ENCODE measurements at places on chromosomes 4 and X.

GRCh38 chr4:1402516-1403091 is 3.6 kb downstream of the NKX1-1 start:
- no peak for DNase-seq

- no peak for DNase-seq
Observed at GRCh38 chrX:99719140-99719539, 690.9 kb downstream of the PCDH19 start.

DNA sequence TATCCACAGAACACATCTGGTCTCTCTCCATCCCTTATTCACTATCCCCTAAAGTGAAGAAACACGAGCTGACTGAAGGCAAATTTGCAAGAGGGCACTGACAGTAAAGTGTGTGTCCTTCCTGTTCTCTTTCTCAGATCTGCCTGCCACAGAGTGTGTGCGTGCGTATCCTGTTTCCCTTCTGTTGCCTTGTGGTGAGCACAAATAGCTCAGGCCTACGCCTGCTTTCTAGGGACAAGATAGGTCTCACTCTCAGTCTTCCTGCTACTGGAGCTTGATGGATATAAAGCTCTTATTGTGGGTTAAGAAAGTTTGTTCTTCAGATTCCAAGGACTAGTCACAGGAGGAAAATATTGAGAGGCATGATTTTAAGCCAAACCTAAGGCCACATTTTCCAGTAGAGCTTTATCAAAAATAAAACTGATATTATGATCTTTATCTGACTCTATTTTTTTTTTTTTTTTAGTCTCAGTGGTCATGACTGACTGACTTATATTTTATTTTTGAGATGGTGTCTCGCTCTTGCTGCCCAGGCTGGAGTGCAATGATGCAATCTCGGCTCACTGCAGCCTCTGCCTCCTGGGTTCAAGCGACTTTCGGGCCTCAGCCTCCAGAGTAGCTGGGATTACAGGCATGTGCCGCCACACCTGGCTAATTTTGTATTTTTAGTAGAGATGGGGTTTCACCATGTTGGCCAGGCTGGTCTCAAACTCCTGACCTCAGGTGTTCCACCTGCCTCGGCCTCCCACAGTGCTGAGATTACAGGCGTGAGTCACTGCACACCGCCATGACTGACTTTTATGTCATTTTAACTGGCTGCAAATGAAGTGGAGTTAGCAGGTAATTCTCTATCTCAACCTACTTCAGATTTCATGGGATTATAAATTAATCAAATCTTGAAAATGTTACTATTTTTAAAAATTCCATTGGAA is 140.3 kb upstream of the SH3RF1 start:
- DNase-seq: peak; percentile 23

GRCh38 chrX:43481576-43481975 is 174.5 kb upstream of the MAOA start:
- DNase-seq: no peak

GRCh38 chr4:176799653-176800052 is 6.9 kb upstream of the VEGFC start:
- no peak for DNase-seq

- no peak for DNase-seq
Observed at GRCh38 chr4:65392488-65392887, 277.8 kb downstream of the EPHA5 start.

DNA sequence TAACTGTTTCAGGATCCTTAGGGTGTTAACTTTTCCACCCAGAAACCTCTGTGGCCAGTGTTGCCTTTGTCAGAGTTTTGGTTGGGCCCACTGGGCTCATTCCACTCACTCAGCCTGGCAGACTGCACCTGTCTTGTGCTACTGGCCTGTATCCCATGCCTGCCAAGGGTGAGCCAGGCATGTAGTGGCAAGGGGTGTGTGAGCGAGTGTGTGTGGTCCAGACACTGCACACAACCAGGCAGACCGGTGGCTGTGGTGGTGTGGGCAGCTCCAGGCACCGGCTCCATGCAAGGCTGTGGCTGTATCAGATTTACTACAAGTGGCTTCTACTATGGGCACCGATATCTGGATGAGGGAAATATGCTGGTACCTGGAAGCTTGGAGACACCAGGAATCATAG is 394.6 kb upstream of the DMD start:
- DNase-seq: no peak

GRCh38 chrX:45851434-45851991 is 650.8 kb upstream of the DIPK2B start:
- DNase-seq: no peak

- DNase-seq: no peak
Observed at GRCh38 chr4:16259889-16260246, 33.6 kb upstream of the TAPT1 start.

GRCh38 chrX:18534949-18535348 is 109.5 kb downstream of the CDKL5 start:
- DNase-seq: no peak

DNA sequence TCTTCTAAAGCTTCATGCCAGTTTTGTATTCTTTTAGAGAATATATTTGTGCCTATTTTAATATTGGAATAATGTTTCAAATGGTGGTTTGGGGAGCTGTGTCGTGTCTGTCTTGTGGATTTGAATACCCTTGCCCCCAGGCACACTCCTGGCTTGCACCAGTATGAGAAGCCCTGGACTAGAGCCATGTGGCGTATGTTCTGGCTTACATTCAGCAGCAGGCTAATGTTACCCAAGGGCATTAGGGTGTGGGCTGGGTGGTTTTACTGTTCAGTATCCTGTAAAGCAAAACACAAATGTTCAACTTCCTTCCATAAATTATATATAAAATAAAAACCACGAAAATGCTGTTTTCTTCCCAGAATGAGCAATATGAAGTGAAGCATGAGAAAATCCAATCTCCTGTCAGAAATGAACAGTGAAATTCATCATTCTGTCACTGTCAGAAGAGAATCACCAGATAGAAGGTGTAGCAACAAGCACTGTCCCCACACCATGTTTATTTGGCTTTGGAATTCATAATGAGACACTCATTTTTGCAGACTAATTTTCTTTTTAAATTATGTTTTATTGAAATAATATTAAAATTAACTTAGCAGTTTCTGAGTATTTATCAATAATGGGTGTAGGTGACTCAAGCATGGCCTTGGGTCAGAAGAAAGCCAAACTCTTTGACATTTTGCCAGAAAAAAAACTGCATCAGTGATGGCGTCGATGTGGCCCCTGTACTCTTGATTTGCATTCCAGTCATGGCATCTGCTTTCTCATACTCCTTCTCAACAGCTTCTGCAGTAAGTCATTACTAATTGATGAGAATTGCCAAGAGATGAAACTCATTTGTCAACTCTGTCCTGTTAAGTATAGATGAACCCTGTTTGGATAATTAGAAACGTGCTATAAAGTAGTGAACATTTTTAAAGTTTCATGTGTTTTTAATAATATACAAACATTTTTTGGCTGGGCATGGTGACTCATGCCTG is 43.8 kb downstream of the WWC2 start:
- DNase-seq: no peak

DNA sequence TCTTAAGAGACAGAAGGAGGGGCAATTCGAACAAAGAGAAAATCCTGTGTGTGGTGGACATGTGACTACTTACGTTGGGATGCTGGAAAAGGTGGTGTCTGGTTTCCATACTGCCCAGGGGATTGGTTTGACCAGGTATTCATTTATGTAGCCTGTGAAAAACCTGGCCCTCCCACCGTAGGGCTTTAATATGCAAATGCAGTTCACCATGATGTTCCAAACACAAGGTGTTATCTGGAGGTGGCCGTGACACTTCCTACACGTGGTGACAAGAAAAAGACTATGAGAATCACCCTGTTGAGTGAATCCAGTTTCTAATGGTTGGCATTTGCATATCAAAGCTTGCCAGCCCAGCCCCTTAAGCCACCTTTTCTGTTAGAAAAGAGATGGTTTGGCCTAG is 27.9 kb downstream of the UGT2B4 start:
- no peak for DNase-seq

DNA sequence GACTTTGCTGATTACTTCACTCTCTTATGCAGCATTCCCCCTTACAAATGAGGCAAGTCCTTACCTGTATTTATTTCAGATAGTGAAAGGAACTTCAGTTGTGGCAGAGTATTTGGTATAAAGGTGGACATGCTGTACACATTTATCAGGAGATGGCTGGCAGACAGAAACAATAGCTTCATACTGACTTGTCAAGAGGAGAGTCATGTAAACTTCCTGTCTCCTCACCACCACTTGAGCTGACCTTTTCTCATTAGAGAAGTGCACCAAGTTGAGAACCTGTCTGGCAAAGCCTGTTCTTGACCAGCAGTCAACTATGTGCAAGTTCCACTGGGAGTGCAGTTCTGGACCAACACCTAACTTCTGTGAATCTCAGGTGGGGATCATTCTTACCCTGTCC is 80.8 kb downstream of the LARP1B start:
- no peak for DNase-seq

GRCh38 chr4:11704186-11704830 is 275.6 kb upstream of the HS3ST1 start:
- no peak for DNase-seq

DNA sequence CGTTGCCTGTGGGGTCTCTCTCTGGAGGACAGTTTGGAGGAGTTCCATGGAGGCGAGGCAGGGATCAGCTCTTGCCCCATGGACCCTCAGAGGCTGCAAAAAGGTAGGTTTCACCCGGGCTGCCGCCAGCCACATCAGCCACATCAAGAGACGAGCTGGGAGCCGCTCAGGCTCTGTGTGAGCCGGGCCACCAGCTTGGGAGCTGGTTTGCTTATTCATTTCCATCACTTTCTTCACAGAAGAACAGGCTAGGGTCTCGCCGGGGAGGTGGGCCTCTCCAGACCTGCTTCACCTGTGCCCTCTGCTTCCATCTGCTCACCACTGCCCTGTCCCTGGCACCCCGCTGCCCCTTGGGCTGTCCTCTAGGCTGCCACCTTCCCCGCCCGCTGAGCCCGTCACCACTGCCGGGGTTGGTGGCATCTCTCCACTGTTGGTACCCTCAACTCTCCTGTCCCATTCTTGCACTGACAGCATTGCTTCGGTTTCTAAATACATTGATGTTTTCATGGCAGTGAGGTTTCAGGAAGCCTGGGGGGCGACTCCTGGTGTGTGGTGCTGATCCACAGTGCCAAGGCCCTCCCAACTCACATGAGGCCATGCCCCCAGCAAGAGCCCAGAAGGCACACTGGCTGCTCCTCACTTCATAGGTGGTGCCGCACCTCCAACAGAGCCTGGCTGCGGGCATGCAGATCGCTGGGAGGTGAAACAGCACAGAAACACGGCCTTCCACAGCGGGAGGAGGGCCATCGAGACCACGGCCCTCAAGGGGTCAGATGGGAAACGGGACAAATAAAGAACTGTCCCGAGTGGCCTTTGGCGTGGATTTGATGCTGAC is 4.5 kb upstream of the TREX2 start:
- no peak for DNase-seq

GRCh38 chr4:99652596-99653436 is 4.8 kb downstream of the C4orf54 start:
- no peak for DNase-seq

DNA sequence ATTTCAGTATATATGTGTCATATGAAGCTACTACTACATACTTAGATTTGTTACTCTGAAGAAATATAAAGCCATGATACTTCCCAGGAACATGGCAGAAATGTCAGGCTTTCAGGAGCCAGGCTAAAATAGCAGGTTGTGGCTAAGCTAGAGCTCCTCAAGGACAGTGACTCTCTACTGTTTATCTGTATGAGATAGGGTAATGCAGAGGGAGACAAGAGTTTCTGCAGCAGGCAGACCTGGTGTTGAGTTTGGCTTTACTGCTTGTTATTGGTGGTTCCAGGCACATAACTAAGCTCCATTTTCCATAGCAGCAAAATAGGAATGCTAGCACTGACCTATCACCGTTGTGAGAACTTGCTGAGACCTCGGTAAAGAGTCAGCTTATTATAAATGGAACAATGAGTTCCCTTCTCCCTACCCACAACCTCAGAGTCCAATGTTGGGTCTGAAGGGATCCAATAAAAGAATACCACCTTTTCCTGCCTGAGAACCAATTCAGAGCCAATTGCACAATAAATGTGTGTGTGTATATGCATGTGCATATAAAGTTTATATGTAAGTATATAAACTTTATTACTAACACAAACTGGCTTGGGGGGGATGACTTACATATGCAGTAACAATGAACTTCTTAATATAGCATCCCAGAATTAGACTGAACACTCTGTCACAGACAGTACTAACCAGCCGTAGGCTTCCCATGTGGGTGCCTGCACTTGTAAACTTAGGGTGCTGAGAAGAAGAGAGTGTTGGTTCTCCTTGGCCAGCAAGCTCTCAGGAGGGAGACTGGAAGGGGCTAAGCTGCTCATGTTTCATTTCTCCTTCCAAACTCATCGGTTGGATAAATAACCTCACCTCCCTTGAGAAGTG is 51.9 kb upstream of the PAQR3 start:
- DNase-seq: no peak

- no peak for DNase-seq
Observed at GRCh38 chr4:140256335-140256734, 102.4 kb upstream of the MAML3 start.

DNA sequence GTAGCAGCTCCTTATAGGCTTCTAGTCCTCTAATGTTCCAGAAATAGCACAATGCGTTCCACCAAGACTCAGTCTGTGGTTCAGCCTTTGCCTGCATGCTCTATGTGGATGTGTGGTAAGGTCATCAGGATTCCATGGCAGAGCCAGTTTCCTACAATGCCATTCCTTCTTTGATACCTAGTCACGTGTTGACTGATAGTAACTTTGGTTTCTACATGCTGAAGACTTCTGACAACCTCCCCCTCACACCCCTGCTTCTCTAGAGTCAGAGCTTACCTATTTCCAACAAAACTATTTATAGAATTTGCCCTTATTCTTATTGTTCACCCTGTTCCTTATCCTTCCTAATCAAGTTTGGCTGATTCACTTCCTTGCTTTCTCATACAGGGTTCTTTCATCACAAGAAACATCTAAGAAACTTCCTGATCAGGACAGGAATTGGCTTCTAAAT is 81.1 kb downstream of the CT47B1 start:
- no peak for DNase-seq

DNA sequence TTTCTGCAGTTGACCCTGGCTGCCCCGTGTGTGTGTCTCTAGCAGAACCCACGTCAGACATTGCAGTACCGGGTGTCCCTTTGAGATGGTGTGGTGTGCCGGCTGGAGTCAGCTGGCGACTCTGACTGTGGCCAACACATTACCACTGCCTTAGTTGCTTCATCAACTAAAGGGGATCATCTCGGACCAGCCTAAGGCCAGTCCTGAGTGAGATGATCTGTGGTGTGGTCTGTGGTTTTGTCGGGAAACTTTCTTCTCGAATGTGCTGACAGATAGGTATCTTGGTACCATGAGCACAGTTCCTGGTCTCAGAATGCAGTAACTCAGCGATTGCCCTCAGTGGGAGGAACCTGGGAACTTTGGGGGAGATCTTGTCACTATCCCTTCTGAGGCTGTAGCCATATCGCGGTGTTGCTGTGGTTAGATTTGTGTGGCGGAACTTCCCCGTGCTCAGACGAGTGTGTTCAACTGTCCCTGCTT is 15.8 kb downstream of the TBC1D14 start:
- DNase-seq: no peak

DNA sequence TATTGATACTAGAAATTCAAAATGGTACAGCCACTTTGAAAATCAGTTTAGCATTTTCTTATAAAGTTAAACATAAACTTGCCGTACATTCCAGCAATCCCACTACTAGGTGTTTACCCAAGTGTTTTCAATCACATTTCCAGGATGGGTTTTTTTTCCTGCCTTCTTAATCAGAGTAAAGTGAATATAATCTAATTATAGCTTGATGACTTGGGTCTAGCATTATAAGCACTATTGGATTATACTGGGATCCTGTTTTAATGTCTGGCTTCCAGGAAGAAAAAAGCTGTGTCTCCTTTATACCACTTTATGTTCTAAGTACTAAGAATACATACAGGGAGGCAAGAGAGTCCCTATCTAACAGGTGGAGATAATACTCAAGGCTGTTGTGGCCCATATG is 103.3 kb upstream of the KLHL13 start:
- no peak for DNase-seq
